ENCODE measurements at places on chromosomes 6 and 20. TPM values are rescaled to one million over a fixed set of nuclear protein-coding genes. Genes with fewer than 3 reads are reported as not detected.

PSMB9 gene
- 271 TPM for total RNA-seq

- DNase-seq, result peak; percentile 23
Observed at GRCh38 chr6:13194852-13195251, 133.5 kb downstream of the TBC1D7 start.

DNA sequence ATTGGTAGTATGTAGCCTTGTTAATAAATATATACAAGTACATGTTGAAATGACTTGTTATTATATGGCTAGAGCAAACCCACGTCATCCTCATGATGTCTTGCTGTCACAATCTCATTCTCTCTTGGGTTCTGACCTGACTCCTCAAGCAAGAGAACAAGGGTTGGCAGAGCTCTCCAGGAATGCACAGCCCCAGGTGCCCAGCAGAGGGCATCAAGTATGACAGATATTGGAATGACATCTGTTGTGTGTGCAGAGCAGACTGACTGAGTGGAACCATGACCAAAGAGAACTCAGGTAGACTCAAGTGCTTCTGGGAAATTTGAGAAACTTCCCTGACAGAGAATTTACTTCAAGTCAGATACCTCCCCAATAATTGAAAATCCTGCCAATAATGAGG lies 90.6 kb downstream of the PAX1 start:
- no peak for DNase-seq

DNA sequence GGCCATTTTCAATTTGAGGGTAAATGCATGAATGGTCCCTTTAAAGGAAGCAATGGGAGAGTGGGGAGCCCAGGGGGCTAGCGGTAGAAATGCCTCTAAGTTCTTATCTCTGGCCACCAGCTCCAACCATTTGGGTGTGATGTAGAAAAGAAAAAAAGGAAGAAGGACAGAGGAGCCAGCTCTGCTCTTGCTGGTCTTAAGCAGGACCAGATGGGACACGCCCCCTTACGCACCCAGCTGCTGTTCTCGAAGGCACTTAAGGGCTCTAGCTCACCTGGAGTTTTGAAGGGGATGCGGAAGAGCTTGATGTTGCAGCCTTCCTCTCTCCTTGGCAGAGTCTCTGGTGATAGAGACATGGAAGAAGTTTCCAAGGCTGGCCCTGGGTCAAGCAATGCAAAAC lies 59.5 kb upstream of the RNF144B start:
- DNase-seq, result no peak

DNA sequence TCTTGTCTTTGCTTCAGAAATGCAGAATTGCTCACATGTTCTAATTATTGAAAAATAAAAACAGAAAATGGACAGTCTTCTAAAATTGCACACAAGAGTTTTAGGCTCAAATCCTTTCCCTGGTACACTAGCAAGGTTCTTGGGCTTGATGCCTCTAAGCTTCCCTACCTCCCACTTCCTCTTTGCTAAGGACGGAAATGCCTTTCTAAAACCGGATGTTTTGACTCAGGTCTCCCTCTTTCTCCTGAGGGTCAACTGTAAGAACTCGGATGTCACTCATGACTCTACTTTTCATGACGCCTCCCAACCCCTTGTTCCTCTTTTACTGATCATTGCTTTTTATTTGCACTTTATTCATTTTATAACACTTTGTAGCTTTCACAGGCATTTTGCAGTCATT lies 613.5 kb downstream of the C6orf118 start:
- DNase-seq, result no peak
